ENCODE measurements at places on chromosomes 2 and 18.

DNA sequence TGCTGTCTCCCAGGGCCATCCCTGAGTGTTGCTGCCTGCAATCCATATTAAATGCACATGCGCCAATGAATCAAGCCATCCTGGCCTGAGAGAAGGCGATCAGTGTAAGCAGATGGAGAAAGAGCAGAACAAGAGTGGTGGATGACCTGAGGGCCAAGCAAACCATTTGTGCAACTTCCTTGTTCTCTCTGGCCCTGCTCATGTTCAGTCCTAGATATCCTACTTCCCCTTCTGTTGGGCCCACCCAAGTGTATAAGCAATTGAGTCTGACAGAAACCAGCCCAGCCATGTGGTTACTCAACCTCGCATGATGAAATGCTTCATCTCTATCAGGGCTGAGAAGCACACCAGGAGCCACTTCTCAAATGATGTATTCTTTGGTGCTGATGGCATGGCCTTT lies 383.1 kb upstream of the ID2 start:
- DNase-seq, result no peak

DNA sequence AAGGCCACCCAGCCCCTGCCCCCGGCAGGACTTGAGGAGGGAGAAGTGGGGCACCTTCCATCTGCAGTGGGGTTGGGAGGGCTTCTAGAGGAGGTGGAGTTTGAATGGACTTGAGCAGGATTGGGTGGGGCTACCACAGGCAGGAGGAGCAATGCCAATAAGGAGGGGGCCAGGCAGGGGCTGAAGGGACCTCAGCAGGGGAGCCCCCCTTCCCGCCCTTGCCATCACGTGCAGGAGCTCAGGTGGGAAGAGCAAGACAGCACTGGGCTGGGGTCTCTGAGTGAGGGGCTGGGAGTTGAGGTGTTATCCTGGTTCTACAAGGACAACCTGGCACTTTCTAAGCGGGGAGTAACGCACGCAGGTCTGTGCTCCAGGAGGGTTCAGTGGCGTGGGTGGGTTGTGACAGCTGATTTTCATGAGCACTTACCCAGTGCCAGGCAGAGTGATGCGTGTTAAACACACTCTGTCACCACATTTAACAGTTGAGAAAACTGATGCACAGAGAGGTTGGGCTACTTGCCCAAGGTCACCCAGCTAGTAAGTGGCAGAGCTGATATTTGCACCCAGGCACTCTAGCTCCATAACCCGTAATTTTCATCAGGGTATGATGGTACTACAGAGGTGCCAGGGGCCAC lies 4.8 kb downstream of the CHRND start:
- no peak for DNase-seq

GRCh38 chr2:216792222-216793021 lies 67.4 kb downstream of the TNP1 start:
- no peak for DNase-seq

- no peak for DNase-seq
These were observed 376.2 kb downstream of the SETBP1 start for GRCh38 chr18:45056926-45057325.

GRCh38 chr2:176163672-176164056 lies 6.6 kb downstream of the HOXD3 start:
- DNase-seq, result no peak

- DNase-seq, result no peak
These were observed 75.2 kb downstream of the SOWAHC start for GRCh38 chr2:109689182-109689930.

GRCh38 chr18:60746491-60746890 lies 373.9 kb upstream of the MC4R start:
- no peak for DNase-seq

DNA sequence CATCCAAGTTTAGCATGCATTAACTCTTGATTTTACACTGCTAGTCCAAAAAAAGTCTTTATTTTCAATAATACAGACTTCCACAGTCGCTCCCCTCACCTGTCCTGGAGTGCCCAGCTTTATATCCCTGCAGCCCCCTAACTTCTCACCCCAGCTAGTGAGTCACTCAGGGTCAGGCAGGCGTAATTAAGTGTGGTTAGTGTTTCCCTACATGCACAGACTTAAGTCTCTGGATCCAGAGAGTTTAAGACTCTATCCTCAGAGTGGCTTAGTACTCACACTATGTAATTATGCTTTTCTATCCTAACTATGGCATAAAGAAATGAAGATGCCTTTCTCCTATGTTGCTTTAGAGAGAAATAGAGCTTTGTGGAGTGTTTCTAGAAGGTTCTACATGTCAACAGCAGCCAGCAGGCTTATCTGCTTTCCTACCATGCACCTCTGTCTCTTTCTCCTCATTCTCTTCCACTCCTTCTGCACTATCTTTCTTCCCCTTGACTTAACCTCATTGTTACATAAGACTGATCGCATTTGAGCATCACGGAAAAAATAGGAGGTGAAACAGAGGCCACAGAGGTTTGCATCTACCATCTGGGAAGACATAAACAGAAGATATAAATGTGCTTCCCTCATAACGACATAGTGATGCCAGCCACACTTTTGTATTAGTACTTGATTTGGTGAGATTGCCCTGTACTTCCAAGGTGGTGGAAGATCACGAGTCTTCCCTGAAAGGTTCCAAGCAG lies 34.4 kb upstream of the PMAIP1 start:
- DNase-seq, result no peak

GRCh38 chr18:79166702-79167101 lies 97.5 kb downstream of the ATP9B start:
- DNase-seq, result no peak

GRCh38 chr2:53631313-53632125 lies 136.1 kb upstream of the CHAC2 start:
- DNase-seq, result no peak

DNA sequence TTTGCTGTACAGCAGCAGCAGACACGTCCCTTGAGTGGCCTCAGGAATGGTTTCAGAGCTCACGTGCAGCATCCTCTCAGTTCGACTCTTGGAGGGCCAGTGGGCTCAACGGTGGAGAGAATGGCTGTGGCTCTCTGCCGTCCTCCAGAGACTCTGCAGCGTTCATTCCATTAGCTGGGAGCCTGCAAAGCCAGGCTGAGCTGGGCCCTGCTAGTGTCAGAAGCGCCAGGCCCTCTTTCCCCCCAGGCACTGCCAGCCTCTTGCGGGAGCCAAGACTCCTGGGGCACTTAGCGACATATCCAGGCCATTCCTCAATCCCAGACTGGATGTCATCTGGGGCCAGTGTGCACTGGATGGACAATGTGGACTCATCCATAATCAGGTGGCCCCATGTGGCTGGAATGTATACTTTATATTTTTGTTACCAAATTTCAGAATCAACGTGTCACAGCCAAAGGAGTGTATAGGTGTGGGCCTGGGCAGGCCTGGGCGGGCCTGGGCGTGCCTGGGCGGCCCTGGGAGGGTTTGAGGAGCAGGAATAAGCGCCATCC lies 125.1 kb upstream of the EPAS1 start:
- no peak for DNase-seq

GRCh38 chr2:7165736-7166135 lies 248.5 kb downstream of the RNF144A start:
- no peak for DNase-seq

GRCh38 chr2:232949016-232949415 lies 64.0 kb downstream of the NGEF start:
- DNase-seq, result no peak

- DNase-seq, result no peak
These were observed 61.2 kb upstream of the CUL3 start for GRCh38 chr2:224646242-224646846.

- DNase-seq, result no peak
These were observed 31.1 kb upstream of the INO80C start for GRCh38 chr18:35528749-35529274.

- no peak for DNase-seq
These were observed 180.0 kb upstream of the MMADHC start for GRCh38 chr2:149767516-149767974.

GRCh38 chr18:62420151-62420512 lies 95.0 kb downstream of the TNFRSF11A start:
- peak; percentile 21 for DNase-seq
